ENCODE measurements at places on chromosomes 12 and 14. TPM values are rescaled to one million over a fixed set of nuclear protein-coding genes. Genes with fewer than 3 reads are reported as not detected.

The SLC16A7 gene
- total RNA-seq, result 4.3 TPM

The STXBP6 gene
- 12.4 TPM for total RNA-seq

The LRRC9 gene
- total RNA-seq, result 2.0 TPM

The GLIPR1 gene
- total RNA-seq, result 10.0 TPM

The ZNF605 gene
- 12.7 TPM for total RNA-seq

The GPR65 gene
- 0.57 TPM for total RNA-seq

The ADAMTS20 gene
- 0.23 TPM for total RNA-seq

The AQP2 gene
- total RNA-seq, result 2.7 TPM

The FSCB gene
- total RNA-seq, result not detected

The TRIM9 gene
- 0.46 TPM for total RNA-seq

The SERPINA3 gene
- 505 TPM for total RNA-seq

The CD4 gene
- 8.6 TPM for total RNA-seq

The RPS6KL1 gene
- 1.5 TPM for total RNA-seq

The CLEC14A gene
- 19.8 TPM for total RNA-seq

The PRB2 gene
- not detected for total RNA-seq

The ADGRD1 gene
- total RNA-seq, result 4.3 TPM

The TSPAN19 gene
- 0.41 TPM for total RNA-seq

The DIO3 gene
- 0.82 TPM for total RNA-seq

The ANKS1B gene
- total RNA-seq, result 13.0 TPM

The NOXRED1 gene
- total RNA-seq, result 3.5 TPM

The LRR1 gene
- total RNA-seq, result 7.0 TPM

The SCFD1 gene
- total RNA-seq, result 49.6 TPM

The KRT78 gene
- not detected for total RNA-seq

The MTRFR gene
- total RNA-seq, result 18.3 TPM

The FAM181A gene
- not detected for total RNA-seq

The CCDC60 gene
- 4.3 TPM for total RNA-seq

The PKP2 gene
- total RNA-seq, result 28.0 TPM

The LRRC10 gene
- total RNA-seq, result not detected

The SCN8A gene
- 7.6 TPM for total RNA-seq

The AQP5 gene
- total RNA-seq, result 3.4 TPM

The SERPINA10 gene
- not detected for total RNA-seq

The BBS10 gene
- total RNA-seq, result 11.6 TPM

The ACSM4 gene
- total RNA-seq, result not detected

The GLIPR1L1 gene
- total RNA-seq, result 1.0 TPM

The CAPS2 gene
- 29.8 TPM for total RNA-seq

The ERBB3 gene
- total RNA-seq, result 117 TPM

The RTN1 gene
- 121 TPM for total RNA-seq

The ACOT4 gene
- total RNA-seq, result 1.9 TPM

The TEX22 gene
- 0.73 TPM for total RNA-seq

The TMEM229B gene
- 85.4 TPM for total RNA-seq

The RNF212B gene
- not detected for total RNA-seq

The TAS2R13 gene
- total RNA-seq, result 1.1 TPM

The PRPF40B gene
- total RNA-seq, result 13.9 TPM

The NANOG gene
- 0.05 TPM for total RNA-seq

The STON2 gene
- 12.7 TPM for total RNA-seq

The POTEG gene
- 42.6 TPM for total RNA-seq

All from prostate gland (tissue), 2 donors.